ENCODE measurements at places on chromosomes 3 and 15.

- no peak for DNase-seq
These were observed 137.5 kb upstream of the SLC2A2 start for GRCh38 chr3:171164067-171164465.

DNA sequence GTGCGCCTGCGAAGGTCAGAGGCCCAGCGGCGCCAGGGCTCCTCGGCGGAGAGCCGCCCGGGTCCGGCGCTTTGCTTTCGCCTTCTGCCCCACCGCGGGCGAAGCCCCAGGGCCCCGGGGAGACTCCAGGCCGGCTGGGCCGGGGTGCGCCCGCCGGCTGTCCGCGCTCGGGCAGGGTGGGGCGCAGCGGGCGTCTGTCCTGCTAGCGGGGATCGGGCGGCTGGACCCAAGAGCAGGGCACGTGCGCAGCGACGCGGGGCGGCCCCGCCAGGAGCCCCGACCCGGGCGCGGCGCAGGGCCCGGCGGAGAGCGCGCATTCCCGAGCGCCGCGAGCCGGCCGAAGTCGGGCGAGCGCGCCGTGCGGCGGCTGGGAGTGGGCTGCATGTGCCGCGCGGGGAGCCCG is 569 bp upstream of the ALDH1A3 start:
- DNase-seq, result no peak

DNA sequence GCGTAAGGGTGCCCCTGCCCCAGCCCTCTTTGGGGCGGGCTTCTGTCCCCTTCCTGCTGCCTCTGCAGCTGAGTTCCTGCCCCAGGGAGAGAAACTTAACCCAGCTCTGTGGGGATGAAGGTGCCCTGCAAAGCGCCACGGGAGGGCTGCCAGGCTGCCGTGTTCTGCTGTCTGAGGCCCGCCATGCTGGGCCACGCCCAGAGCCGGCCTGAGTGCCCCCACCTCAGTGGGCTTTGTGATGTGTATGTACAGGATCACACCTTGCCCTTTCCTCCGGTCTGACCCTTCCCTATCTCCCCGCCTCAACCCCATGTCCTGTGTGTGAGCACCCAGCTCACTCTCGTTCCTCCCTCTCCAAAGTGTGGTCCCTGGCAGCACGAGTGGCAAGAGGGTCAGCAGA is 22.6 kb downstream of the C15orf39 start:
- DNase-seq, result no peak

DNA sequence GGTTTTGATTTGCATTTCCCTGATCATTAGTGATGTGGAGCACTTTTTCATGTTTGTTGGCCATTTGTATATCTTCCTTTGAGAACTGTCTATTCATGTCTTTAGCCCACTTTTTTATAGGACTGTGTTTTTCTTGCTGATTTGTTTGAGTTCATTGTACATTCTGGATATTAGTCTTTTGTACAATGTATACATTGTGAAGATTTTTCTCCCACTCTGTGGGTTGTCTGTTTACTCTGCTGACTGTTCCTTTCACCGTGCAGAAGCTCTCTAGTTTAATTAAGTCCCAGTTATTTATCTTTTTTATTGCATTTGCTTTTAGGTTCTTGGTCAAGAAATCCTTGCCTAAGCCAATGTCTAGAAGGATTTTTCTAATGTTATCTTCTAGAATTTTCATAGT is 91.1 kb upstream of the ATP11B start:
- DNase-seq, result no peak

- no peak for DNase-seq
These were observed 311.4 kb downstream of the TBC1D5 start for GRCh38 chr3:17431004-17431403.

DNA sequence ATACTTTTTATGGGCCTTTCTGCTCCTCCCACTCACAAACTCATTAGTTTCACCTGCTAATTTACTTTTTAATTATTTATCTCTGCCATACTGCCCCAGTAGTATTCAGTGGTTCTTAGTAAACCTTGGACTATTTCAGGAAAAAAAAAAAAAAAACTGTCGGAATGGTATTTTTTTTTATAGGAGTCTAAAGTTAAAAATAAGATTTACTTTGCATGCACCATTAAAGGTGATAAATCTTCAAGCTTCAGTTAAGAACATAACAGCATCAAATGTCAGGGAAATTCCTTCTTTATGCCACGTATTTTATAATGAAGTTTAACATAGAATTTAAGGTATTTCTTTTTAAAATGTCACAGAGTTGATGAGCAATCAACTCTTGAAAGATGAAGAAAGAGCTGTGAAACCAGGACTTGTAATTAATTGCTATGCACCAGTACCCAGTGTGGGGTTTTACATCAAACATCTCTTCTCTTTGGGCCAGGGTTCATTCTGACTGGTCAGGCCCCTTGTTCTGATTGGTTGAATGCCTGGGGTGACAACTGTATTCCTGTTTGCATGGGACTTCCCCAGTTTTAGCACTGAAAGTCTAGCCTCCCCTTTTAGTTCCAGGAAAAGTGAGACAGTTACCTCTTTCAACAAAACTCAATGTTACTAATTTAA is 40.3 kb upstream of the PTPRG start:
- DNase-seq, result no peak

- DNase-seq, result no peak
These were observed 77.3 kb downstream of the CHRNA7 start for GRCh38 chr15:32107477-32108080.

GRCh38 chr3:160003520-160004128 is 15.0 kb downstream of the IL12A start:
- peak; percentile 13 for DNase-seq

DNA sequence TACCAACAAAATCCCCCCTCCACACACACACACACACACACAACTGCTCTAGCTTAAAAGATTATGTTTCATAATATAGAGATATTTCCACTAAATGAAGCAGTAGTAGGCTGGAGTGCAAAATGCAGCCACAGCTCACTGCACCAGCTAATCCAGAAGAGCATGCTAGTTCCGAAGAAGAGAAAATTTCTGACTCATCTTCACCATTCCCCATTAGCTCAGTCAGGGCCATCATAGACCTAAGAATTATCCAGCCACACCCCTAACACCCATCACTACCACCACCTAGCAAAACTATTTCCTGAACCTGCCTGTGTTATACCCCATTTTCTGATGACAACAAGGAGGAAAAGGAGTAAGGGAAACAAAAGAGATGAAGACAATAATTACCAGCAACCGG is 67.1 kb upstream of the UBE2E2 start:
- no peak for DNase-seq

DNA sequence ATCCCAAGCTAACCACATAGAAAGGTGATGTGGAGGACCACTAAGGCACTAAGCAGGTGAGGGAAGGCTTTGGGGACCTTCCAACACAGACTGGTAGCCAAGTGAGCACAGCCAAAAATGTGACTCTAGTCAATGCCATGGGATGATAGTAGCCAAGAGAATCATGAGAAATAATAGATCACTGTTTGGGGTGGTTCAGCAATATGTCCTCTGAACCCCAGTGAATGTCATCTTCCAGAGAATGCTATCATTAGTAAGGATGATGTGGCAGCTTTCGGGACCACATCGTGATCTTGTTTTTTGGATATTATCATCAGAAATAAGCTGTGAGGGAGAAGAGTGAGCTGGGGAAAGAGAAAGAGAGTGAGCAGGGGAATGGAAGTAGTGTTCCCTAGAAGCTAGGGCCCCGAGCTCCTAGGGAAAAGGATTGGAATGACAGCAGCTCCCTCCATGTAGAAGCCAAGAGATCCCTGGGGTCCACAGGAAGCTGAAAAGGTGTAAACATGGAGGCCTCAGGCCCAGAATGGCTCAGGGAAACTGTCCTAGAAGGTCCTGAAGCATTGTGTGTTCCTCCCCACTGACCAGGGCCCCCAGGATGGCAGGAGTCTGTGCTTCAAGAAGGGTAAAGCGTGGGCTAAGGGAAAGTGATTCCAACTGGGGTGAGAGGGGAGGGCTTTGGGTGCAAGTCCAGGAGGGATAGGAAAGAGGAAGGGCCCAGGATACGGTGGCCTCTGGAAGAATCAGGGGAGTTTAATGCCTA is 56.6 kb upstream of the KLF13 start:
- DNase-seq, result no peak

DNA sequence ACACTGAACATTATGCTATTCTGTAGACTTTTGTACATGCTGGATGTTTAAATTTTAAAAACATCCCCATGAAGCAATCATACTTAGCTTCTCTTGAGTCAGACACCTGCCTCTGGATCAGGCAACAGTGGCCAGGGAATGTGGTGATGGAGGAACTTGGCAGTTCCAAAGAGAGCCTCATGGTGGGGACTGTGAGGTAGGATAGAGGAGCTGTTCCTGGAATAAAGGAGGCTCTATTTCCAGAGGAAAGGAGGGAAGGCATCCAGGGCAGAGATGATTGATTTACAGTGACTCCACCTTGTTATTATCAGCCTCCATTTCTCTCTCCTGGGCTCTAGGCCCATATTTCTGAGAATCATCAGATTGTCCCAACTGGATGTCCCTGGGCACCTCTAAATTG is 35.0 kb upstream of the ABHD17C start:
- no peak for DNase-seq

DNA sequence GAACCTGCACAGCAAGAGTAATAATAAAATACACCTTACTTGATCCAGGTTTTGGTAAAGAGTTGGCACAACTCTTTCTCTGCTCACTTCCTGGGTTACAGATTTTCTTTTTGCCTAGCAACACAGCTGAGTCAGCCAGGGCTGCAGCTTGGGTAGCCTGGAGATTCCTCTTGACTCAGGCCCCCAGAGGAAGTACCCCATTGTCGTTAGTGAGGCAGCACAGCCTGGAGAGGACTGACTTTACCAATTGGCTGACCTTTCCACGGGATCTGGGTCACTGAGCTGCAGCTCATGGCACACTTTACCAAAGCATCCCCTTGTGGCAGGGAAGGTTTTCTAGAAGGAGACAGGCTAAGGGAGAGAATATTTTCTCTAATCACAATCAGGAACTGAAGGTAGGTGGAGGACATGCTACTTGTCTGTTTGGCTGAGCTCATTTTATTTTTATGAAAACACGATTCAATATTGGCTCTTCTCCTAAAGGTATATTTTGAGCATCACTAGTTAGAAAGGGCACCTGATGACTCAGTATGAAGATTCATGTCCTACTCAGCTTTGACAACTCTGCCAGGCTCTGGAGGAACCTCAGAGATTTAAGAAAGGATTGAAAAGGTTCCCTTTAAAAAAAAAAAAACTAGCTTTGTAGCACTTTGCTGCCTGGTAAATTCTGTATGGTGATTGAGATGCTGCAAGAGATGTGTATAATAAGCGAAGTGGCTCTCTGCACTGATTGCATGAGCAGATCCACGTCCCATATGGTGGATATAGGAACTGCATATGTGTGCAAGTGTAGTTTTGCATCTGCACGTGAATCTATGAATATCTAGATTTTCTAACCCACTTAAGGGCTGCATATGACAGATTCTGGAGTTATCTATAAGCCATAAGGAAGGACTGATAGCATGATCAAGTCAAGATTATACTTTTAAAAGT is 124.8 kb downstream of the CHDH start:
- DNase-seq, result no peak

DNA sequence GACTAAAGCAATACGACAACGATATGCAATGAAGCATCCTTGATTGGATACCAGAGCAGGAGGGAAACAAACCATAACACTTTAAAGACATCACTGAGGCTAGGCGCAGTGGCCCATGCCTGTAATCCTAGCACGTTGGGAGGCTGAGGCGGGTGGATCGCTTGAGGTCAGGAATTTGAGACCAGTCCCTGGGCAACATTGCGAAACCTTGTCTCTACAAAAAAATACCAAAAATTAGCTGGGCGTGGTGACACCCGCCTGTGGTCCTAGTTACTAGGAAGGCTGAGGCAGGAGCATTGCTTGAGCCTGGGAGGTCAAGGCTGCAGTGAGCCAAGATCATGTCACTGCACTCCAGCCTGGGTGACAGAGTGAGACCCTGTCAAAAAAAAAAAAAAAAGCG is 33.9 kb upstream of the BHLHE40 start:
- no peak for DNase-seq

GRCh38 chr3:114600571-114600970 is 306.7 kb downstream of the TIGIT start:
- DNase-seq, result no peak

DNA sequence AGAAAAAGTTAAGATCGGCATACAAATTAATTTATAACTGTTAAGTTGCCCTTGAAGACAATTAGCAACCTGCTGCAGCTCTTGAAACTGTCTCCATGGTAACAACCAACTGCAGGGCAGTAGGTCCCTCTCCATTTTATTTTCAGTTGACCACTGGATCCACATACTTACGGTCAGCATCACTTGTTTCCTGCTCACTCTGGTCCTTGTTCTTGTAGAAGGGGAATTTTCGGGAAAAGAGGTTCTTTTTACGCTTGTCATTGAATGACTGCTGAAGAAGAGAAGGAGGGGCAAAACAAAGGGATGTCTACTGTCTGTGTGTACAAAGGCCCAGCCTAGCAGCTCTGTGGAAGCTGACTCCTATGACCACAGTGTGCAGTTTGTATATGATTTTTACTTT is 46.8 kb upstream of the MELTF start:
- DNase-seq, result no peak

- no peak for DNase-seq
These were observed 16.9 kb upstream of the FAM81A start for GRCh38 chr15:59420986-59421618.

- DNase-seq, result no peak
These were observed 7.3 kb downstream of the ADAM10 start for GRCh38 chr15:58742022-58742813.

DNA sequence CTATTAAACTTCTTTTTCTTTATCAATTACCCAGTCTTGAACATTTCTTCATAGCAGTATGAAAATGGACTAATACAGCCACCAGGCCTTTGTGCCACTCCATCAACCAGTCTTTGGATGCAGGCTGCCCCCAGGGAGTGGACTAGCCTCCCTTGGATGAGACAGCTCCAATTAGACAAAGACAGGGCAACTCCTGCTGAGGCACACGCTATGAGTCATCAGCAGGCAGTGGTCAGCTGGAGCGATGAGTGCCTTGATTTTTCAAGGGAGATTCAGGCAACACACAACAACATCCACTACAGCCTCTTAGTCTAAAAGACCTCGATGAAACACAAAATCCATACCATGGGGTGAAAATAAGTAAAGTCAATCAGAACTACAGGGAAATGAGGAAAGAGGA is 160.1 kb downstream of the ARRDC4 start:
- no peak for DNase-seq

DNA sequence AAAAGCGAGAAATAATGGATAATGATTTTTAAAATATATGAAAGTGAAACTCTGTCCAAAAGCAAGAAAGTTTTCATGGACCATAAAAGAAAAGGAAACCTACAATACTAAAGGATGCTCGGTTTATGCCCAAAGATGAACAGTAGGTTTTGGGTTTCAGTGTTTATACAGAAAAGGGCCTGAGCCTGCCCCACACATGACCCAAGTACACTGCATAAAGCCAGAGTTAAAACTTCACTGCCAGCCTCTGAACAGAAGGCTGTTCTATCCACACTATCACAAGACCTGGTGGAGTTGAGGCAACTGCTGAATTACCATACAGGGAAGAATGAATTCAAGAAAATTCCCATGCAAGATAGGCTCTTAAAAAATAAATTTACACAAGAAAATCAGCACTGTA is 165.2 kb downstream of the MECOM start:
- no peak for DNase-seq

DNA sequence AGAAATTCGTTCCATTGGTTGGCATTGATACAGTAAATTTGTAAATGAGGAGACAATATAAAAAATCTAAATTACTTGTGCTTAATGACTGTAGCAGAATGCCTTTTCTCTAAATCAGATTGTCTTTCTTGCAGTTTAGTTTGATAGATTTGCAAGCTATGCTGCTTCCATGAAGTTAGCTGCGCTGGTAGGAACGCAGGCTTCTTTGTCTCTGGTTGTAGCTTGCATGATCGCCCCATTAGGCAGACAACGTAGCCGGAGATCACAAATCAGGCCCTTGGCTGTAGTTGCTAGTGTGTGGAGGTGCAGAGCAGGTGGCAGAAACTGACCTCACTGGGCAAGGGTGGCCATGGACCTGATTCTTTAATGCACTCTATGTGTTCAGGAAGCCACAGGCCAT is 6.1 kb downstream of the ZIC1 start:
- DNase-seq, result no peak

All from ovary (tissue), 10 donors.